WTC11 (cell line): ENCODE measurements at places on chromosomes 12 and 14.

DNA sequence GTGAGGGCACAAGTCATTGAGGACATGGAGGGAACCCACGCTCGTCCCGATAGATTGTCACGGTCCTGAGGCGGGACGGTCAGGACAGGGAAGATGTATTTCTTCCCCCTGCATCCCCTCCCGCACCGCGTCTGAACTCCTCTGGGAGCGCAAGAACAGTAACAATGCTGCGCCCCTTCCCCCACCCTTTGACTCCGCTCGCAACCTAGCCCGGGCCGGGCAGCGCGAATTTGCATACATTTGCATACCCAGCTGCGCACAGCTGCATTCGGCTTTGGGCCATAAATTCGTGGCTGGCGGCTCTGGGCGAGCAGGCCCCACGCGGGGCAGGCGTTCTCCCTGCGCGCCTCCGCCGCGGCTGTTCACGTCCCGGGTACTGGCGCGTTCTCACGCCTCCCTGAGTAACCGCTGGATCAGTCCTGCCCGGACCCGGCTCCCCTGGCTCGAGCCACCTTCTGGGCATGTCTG lies 29.0 kb upstream of the SMUG1 start:
- DNase-seq, result peak; percentile 91

GRCh38 chr14:99384450-99385417 lies 95.9 kb downstream of the SETD3 start:
- DNase-seq, result no peak

GRCh38 chr12:87935216-87935615 lies 94.0 kb downstream of the C12orf50 start:
- no peak for DNase-seq

GRCh38 chr14:96662116-96662970 lies 134.8 kb upstream of the VRK1 start:
- no peak for DNase-seq

DNA sequence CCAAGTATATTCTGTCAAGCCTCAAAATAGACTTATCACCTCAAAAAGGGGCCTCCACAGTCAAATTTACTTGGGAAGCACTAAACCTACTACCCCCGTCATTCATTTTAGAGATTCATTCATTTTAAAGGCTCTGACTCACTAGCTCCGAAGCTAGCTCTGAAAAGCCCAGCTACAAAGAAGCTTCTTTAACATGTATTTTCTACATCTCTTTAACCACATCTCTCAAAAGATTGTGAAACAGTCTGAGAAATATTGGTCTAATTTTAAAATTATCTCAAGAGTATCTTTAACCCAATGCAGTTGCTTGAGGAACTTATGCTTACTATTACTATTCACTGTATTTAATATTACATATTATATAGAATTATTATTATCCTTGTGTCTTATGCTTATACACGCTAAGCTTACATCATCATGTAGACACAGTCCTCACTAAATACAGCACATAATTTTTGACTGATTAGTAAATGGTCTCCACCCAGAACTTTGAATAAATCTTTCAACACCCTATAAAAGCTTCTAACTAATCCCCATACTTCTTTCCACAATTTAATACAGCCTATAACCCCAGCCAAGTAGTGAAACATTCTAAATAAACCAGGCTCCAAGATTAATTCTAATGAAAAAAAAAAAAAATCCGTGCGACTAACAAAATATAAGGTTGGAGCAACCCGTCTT lies 7.8 kb downstream of the NT5DC3 start:
- no peak for DNase-seq

- no peak for DNase-seq
Observed at GRCh38 chr14:36021030-36021422, 155.5 kb downstream of the PTCSC3 start.

GRCh38 chr14:73149753-73150152 lies 13.4 kb downstream of the PSEN1 start:
- DNase-seq, result no peak

DNA sequence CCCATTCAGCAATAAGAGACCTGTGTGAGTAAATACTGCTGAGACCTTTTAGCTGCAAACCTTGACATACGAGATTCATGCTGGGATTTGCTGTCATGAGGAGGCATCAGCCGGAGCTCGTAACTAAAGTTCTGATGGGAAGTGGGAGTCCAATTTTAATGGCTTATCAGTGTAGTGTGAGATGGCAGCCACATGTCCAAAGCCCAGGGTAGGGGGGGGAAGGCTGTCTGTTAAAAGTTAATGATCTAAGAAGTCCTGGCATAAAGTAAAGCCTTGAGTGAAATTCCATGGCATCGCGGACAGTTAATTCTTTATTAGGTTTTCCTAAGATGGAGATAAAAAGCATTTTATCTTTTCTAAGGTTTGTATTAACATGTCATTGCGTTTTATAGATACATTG lies 240.0 kb downstream of the AACS start:
- DNase-seq, result no peak

- peak; percentile 49 for DNase-seq
Observed at GRCh38 chr12:114479831-114480230, 73.9 kb upstream of the TBX5 start.

GRCh38 chr14:68775614-68776126 lies 17.2 kb downstream of the ZFP36L1 start:
- no peak for DNase-seq

GRCh38 chr12:83954956-83955601 lies 957.5 kb downstream of the SLC6A15 start:
- peak; percentile 11 for DNase-seq

GRCh38 chr12:94930216-94930654 lies 73.3 kb downstream of the NDUFA12 start:
- no peak for DNase-seq

- DNase-seq, result no peak
Observed at GRCh38 chr12:47984331-47984801, 19.9 kb downstream of the COL2A1 start.

DNA sequence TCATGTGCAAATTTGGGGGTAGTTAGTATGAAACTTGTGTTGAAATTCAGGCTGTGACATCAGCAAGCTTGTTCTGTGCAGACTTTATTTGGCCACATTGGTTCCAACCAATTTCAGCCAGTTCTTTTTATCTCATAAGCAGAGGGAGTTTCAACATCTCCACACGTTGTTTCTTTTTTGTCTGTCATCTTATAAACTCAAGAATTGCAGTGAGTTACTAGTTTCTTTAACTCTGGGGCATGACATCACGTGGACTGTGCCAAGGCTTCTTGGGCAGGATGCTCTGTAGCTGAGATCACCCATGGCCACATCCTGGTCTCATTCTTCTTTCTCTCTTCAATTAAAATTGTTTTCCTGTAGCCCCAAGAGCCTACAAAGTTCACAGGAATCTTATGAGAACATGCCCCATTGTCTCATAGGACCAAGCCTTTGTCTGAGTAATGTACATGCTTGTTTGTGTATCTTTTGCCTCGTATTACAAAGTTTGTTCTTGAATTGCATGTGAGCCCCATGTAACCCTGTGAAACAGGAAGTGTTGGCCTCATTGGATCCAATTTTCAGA lies 982.0 kb upstream of the TMEM132C start:
- no peak for DNase-seq

- no peak for DNase-seq
Observed at GRCh38 chr14:96844857-96845570, 47.8 kb downstream of the VRK1 start.

DNA sequence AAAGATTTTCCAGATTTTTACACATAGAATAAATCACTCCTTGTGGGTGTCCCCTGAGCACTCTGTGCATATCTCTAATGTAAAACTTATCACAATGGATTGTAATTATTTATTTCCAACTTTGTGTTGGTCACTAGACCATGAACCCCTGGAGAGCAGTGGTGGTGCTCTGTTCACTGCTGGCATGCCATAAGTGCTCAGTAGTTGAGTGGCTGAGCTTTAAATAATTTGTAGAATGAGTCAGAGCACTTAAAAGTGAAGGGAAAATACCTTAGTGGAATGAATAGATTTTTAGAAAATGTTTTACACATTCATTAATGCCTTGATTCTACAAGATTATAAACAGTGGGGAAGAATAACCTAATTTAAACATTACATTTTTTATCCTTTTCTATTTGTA lies 6.3 kb downstream of the MGAT4C start:
- DNase-seq, result no peak

DNA sequence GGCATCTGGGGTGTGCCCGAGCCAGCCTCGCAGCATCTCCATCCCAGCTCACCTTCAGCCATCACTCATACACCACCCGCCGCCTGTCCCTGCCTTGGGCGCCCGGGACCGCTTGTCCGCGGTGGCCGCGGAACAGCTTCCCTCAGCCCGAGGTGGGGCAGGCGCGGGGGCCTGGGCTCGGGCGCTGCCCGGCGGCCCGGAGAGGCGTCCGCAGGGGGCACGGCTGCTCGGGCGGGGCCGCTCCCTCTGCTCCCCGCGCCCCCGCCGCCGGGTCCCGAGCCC lies 430 bp downstream of the SLC41A2 start:
- no peak for DNase-seq

- no peak for DNase-seq
Observed at GRCh38 chr12:68175557-68176061, 16.1 kb upstream of the IFNG start.

- no peak for DNase-seq
Observed at GRCh38 chr12:16495196-16495595, 110.8 kb downstream of the LMO3 start.

DNA sequence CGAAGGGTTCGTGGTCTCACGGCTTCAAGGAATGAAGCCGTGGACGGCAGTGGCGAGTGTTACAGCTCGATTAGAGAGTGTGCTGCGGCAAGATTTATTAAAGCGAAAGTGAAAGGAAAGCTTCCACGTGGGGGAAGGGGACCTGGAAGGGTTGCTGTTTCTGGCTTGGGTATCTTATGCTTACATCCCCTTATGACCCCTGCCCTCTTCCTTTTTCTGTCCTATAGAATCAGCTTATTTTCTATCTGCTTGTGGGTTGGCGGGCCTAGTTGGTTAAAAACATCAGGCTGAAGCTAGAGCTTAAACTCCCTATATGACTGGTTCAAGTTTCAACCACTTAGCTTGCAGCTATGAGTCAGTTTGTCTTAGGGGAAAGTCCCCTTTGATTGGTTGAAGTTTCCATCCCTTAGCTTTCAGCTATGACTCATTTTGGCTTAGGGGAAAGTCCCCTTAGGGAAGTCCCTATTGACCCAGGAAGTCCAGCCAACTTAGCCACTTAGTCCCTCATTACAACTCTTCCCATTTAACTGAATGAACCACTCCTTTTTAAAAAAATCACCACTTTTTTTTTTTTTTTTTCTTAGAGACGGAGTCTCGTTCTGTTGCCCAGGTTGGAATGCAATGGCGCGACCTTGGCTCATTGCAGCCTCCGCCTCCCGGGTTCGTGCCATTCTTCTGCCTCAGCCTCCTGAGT lies 1494.7 kb upstream of the TMEM132C start:
- no peak for DNase-seq

GRCh38 chr14:80862983-80863382 lies 78.6 kb downstream of the CEP128 start:
- DNase-seq, result no peak

DNA sequence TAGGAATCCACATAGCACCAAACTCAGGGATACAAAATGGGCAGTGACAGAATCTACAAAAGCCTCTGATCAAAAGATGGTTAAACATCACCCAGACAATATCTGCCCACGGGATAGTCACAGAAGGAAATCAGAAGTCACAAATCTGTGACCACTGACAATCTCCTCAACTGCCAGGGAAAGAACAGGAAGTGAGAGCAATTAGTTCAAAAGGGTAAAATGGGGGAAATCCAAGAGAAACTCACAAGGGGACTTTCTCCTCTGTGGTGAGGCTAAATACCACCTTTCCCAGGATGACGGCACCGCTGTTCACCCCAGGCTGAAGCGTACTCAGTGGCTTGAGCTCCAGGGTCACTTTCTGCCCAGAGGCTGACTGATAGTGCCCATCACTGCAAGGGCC lies 10.7 kb downstream of the TTC5 start:
- no peak for DNase-seq

- no peak for DNase-seq
Observed at GRCh38 chr14:70873627-70874026, 33.6 kb upstream of the PCNX1 start.

DNA sequence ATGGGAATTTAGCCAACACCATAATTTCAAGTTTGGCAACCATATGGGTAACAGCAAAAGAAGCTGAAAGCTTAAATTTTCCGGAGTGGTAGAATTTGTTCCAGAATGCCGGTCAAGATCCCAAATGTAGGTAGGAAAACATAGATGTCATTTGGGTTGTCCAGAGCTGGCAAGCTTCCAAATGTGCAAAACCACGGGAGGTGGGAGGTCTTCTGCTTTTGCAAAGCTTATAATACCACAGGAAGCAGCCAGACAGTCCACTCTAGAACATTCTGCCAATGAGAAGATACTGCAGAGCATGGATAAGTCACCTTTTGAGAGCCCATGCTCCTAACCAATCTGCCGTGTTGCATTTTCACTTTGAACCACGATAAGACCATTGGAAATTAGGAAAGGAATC lies 26.4 kb upstream of the BATF start:
- DNase-seq, result no peak

DNA sequence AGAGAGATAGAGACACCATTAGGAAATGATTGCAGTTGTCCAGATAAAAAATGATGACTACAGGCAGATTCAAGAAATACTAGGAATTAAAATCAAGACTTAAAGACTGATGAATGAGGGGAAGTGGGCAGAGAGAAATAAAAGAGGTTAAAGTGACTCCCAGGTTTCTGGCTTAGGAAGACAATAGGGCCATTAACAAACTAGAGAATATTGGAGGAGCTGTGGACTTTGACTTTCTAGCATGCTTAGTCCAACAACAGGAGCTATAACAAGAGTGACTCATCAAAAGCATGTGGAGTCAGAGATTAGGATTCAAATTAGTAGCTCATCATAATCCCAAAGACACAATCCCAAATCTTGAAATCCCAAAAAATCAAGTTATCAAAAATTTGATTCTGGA lies 101.5 kb downstream of the BMP4 start:
- no peak for DNase-seq

DNA sequence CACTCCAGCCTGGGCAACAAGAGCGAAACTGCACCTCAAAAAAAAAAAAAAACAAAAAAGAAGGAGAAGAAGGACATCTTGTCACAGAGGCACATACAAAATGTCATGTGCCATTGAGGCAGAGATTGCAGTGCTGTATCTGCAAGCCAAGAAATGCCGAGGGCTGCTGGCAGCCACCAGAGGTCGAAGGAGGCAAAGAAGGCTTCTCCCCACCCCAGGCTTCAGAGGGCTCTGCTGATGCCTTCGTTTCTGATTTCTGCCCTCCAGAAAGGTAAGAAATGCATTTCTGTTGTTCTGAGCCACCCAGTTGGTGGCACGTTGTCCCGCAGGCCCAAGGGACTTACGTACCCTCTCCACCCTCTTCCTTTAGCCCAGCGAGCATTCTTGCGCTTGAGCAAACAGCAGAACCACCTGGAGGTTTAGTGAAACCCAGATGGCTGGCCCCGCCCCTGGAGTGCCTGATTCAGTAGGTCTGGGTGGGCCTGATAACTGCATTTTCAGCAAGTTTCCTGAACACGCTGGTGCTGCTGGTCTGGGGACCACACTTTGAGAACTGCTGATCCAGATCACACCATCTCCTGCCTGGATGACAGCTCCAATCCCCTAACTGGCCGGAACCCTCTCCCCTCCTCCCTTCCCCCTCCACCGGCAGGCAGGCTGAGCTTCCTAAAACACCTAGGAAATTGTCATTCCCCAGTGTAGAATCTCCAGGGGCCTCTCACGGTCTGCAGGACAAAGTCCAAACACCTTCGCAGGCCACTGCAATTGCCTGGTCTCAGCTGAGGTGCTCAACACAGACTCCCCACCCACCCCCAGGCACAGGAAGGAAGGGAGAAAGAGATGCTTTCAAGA lies 21.1 kb upstream of the SCARB1 start:
- peak; percentile 56 for DNase-seq

GRCh38 chr14:97283841-97284240 lies 486.7 kb downstream of the VRK1 start:
- no peak for DNase-seq
